Common myeloid progenitor, CD34-positive (primary cell): ENCODE measurements at places on chromosomes 2 and 18.

GRCh38 chr2:170747921-170748320, 22.3 kb upstream of the ERICH2 start:
- no peak for DNase-seq

DNA sequence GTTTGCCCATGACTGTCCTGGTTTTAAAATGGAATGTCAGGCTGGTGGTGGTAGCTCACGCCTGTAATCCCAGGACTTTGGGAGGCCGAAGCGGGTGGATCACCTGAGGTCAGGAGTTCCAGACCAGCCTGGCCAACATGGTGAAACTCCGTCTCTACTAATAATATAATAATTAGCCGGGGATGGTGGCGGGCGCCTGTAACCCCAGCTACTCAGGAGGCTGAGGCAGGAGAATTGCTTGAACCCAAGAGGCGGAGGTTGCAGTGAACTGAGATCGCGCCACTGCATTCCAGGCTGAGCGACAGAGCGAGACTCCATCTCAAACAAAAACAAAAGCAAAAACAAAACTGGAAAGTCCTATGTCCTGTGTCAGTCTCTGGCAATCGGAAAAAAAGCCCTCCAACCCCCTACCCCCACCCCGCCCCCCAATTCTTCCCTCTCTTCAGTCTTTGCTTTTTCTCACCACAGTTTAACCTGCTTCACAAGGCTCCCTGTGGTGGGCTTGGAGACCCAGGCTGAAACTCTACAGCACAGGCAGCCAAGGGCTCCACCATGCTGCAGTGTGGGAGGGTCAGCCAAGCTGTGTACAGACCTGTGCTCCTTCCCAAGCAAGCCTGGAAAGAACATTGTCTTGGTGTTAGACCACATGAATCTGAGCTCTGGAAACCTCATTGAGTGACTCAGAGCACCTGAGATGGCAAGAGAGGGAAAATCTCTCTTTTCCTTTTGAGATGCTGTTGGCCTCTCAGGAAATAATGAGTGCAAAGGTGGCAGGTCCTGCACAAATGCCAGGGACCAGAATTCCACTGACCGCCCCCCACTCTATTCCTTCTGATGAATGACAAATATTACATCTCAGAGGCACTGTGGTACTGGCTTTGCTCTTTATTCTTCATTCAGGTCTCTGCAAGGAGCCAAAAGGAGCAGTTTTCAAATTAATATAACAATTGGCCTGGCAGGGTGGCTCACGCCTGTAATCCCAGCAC, 16.7 kb downstream of the MYCN start:
- no peak for DNase-seq

DNA sequence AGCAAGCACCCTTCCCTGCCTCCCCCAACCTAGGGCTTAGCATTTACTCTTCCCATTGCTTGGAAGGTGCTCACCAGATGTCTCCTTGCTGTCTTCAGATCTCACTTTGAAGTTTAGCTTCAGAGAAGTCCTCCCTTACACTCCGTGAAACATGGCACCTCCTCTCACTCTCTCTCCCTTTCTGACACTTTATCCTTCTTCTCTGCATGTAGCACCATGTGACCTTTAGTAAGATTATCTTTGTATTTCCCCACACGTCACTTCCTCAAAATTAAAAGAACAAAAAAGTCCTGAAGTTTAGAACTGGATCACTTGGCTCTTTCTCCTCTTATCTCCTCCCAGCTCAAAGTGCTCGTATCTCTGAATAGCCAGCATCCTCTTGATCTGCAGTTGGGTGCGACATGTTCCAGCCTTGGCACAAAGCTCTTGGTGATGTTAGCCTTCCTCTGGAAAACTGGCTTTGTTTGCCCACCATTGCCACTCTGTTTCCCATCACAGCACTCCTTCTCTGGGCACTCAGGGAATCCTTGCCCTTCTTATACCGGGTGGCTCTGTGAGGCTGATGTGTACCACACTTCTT, 40.6 kb upstream of the EPAS1 start:
- no peak for DNase-seq

DNA sequence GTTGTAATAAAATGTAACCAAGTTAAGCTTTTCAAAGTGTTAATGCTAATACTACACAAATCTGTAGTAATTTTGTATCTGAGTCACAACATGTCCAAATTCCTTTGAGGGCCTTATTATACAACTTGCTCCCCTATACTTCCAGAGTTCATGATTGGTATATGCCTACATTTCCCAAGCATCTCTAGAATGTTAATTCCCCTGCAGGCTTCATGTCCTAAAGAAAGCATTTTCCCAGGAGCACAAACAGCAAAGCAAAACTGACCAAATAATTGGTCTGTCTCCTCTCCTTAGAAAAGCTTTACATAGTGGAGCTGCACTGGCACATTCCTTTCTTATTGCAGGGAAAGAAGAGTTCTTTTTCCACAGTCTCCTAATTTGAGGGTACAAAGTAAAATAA, 3.7 kb downstream of the ALS2 start:
- DNase-seq: no peak

DNA sequence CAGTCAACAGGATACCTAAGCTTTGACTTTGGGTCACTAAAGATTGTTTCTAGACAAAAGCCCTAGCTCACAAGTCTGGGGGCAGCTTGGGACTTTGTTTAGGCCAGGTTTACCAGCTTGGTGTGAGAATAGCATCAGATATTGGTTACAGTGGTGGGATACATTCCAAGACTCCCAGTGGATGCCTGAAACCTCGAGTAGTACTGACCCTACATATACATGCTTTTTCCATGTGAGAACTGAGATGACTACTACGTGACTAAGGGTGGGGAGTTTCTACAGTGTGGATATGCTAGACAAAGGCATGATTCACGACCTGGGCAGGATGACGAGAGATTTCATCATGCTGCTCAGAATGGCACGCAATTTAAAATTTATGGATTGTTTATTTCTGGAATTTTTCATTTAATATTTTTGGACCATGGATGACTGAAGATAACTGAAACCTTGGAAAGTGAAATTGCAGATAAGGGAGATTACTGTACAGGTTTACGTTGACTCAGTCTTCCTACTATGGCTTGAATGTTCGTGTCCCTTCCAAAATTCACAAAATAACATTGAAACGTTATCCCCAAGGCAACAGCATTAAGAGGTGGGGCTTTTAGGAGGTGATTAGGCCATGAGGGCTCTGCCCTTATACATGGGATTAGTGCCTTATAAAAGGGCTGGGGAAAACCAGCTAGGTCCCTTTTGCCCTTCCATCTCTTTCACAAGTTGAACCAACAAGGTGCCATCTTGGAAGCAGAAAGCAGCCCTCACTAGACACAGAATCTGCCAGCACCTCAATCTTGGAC, 50.2 kb upstream of the CTAGE1 start:
- no peak for DNase-seq
